Stimulated activated CD4-positive, alpha-beta T cell treated with anti-CD3 and anti-CD28 coated beads, Interleukin-1b, Interleukin-23, amount 100 ng/mL, for 24 hours (primary cell): ENCODE measurements at places on chromosomes 16 and 17.

GRCh38 chr16:75101635-75102034 lies 14.9 kb downstream of the LDHD start:
- DNase-seq, result no peak

- DNase-seq, result no peak
Observed at GRCh38 chr17:4142107-4142900, 526 bp downstream of the ZZEF1 start.

DNA sequence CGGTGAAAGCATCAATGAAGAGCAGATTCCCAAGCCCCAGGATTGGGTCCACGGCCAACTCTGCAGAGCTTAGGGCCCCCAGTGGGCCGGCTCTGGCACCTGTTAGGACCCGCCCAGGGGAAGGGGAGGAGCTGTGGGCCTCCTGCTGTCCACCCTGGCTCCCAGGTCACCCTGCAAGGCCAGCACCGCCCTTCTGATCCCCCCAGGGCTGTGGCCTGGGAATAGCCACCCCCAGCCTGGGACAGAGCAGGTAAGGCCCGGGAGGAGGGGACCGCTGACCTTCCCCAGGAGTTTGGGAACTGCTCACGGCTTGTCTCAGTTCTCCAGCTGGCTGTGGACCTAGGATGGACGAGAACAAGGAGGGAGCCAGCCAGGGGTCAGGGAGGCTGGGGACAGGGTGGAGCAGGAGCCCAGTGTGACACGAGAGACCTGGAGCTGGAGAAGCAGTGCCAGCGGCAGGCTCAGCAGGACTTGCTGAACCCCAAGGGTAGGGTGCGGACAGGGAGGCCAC lies 39.3 kb upstream of the SLC38A10 start:
- no peak for DNase-seq

- no peak for DNase-seq
Observed at GRCh38 chr17:76549215-76549518, 9.3 kb downstream of the PRCD start.

- no peak for DNase-seq
Observed at GRCh38 chr16:89589241-89589926, 13.8 kb downstream of the CPNE7 start.

- no peak for DNase-seq
Observed at GRCh38 chr17:31609331-31609730, 217.9 kb downstream of the RAB11FIP4 start.

DNA sequence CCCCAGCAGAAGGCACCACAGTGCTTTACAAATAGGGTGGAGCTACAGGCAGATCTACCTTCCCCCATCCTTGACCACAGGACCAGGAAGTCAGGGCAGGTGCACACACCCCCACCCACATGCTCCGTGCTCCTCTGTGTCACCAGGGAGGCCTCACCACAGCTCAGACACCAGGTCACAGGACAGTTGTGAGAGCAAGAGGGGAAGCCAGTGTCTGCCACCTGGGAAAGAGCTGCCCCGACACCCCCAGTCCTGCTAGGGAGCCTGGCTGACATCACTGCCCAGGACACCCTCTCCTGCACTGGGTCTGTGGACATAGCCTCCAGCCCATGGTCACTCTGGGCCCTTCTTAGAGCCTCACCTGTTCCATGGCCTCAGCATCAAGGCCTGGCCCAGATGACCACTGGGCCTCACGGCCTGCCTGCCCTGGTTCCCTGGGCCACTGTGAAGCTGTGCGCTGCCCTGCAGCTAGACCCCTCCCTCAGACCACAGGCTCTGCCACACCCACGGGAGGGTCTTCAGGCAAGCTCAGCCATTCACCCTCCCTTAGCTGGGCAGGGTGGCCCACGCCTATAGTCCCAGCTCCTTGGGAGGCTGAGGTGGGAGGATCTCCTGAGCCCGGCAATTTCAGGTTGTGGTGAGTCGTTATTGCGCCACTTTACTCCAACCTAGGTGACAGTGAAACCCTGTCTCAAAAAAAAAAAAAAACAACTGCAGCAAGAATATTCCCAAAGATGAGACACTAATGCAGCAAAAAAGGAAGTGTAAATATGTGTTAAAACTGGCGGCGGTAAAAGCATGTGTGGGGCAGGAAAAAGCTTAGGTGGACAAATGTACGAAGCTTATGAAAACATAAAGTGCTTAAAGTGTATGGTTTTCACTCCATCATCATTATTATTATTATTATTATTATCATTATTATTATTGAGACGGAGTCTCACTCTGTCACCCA lies 14.2 kb downstream of the POLR3K start:
- DNase-seq, result no peak

DNA sequence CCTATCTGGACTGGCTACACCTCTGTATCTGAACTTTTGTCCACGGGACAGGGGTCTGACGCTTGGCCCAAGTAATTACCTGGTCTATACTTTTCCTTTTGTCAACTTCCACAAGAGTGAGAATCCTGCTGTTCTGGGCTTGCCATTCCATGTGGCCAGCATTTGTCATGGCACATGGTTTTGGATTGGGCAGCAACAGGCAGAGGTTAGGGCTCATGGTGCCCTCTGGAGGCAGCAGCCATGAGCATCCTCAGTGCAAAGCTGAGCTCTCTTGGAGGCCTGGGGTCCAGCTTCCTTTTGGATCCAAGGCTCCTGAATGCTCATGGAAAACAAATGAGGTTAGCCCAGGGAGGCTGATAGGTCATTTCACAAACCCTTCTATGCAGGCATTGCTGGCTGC lies 7.5 kb upstream of the EDC4 start:
- DNase-seq, result no peak

- DNase-seq, result no peak
Observed at GRCh38 chr16:63361032-63361624, 1324.9 kb upstream of the CDH8 start.

DNA sequence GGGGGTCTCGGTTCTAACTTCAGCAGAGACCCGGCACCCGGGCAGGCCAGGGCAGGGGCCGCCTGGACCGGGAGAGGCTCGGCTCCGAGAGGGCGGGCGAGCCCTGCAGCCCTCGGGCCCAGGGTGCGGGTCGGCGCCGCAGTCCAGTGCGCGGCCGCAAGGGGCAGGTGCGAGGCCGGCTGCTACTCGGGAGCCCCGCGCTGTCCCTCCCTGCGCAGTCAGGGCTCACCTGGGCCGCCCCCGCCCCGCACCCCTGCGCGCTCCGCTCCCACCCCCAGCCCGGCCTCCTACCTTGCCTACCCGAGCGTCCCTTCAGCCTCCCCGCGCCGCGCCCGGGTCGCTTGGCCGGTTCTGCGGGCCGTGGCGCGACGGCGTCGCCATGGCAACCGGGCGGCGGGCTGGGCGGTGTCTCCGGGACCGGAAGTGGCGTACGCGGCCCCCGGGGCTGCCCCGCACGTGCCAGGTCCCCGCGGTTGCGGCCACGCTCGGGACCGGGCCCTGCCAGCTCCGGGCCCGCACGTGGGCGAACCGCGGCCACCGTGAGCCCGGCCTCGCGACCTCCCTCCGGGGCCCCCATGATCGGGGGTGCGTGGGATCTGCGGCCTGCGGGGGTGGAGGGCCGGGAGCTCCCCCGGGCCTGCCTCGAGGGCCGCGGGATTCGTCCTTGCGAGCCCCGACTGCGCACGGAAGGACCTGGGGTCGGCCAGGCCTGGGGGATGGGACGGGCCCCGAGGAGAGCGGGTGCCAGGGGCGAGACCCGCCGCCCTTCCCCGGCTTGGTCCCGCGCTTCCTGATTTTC lies at the start of gene CYB561:
CYB561 (minus strand) TSS at position 353 of the 799 bp plus-strand sequence. CDS start 8,759 bp downstream, outside the sequence.
- DNase-seq, result peak; percentile 50

DNA sequence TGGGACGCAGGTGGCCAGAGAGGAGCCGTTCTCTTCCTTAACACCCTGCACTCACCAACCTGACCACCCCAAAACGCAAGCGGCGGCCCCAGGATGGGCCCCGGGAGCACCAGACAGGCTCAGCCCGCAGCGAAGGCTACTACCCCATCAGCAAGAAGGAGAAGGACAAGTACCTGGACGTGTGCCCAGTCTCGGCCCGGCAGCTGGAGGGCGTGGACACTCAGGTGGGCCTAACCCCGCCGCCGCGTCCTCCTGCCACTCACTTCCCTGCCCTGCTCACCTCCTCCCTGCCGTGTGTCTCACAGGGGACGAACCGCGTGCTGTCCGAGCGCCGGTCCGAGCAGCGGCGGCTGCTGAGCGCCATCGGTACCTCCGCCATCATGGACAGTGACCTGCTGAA lies 4.6 kb upstream of the HSD3B7 start:
- DNase-seq, result no peak

DNA sequence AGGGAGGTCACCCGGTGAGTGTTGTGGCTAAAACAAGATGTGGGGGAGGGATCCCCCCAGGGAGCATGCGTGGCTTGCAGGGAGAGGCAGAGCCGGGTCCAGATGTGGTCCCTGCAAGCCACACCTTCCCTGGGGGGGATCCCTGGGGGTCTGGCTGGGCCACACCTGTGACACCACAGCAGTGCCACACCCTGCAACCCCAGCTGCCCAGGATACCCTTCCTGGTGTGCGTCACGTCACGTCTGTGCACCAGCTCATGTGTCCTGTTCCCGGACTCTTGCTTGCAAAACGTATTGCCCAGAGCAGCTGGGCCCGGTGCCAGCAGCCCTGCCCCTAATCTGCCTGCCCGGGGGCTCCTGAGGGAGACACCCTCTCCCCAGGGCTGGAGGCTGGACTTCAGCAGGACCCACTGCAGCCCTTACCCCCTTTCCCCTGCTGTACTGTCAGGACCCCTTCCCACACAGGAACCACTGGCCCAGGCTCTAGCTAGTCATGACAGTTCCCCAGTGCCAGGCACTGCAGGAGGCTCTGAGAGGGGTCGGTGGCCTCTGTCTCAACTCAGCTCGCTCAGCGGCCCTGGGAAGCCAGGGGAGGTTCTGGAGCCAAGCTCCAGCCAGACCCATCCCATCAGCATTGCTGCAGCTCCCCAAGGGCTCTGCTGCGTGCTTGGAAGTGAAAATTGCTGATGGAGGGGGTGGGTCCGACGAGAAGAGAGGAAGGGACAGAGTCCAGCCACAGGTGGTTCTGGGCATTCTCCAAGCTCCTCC lies 25.8 kb upstream of the ACSF3 start:
- no peak for DNase-seq

- DNase-seq, result no peak
Observed at GRCh38 chr17:73660366-73660765, 16.1 kb upstream of the SDK2 start.

GRCh38 chr17:81025741-81026129 lies 9.2 kb upstream of the BAIAP2 start:
- no peak for DNase-seq
